Fibroblast of upper back skin (primary cell): ENCODE measurements at places on chromosomes 5 and 9.
A peak's percentile ranks its signal among the peaks of the same experiment; 100 is the strongest.

- no peak for DNase-seq
Measured at GRCh38 chr5:81552852-81553566, 159.1 kb upstream of the ACOT12 start.

GRCh38 chr5:66498791-66499207 lies 97.4 kb upstream of the MAST4 start:
- peak; percentile 1 for DNase-seq

- peak; percentile 67 for DNase-seq
Measured at GRCh38 chr9:71446473-71447411, 321.6 kb downstream of the CEMIP2 start.

GRCh38 chr5:64161420-64161819 lies 4.2 kb upstream of the RNF180 start:
- DNase-seq, result no peak

DNA sequence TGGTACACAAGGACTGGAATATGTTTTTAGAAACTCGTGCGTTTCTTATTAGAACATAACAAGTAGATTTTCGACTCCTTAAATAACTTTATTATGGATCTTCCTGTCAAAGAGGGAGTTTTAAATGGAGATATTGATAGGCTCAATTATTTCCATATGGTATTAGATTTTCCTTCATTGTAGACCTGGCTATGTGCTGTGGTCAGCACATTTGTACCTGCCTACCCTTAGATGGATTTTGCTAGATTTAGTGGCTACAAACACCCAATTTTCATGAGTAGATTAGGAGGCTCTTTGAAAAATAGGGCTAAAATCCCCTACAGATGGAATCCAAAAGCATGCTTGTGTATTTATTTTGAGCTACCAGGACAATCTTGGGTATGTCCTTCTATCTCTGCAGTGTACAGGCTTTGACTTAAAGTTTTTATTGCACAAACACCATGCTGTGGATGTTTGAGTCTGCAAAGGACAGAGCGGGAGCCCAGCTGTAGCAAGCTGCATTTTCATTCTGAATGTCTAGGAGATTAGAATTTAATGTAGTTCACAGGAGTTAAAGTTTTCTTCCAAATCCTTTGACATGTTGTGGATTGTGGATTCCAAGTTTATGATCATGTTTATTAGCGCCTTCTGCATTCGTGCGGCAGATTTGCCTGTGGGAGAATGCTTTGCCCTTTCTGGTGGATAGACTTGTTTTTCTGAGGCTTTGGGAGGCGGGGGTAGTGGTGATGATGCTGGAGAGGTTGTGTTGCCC lies 41.6 kb downstream of the GADD45G start:
- DNase-seq, result no peak

GRCh38 chr5:80165452-80165851 lies 90.4 kb downstream of the SERINC5 start:
- no peak for DNase-seq

DNA sequence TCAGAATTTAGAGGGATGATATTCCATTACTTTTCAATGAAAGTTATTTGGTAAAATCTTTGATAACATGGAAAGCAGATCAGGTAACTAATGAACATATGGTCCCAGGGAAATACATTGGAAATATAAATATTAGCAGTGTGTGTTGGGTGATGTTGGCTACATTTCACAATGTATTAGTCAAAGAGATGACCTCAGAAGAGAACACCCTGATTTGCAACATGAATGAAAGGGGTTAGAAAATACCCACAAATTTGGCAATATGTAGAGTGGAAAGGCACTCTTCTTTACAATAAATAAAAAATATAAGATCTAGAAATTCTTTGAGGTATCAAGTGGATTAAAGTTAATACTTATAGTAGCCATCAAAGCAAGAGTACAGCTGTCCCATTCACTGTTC lies 606.7 kb downstream of the PSAT1 start:
- peak; percentile 25 for DNase-seq

GRCh38 chr5:78628270-78628992 lies 20.1 kb downstream of the LHFPL2 start:
- peak; percentile 25 for DNase-seq

DNA sequence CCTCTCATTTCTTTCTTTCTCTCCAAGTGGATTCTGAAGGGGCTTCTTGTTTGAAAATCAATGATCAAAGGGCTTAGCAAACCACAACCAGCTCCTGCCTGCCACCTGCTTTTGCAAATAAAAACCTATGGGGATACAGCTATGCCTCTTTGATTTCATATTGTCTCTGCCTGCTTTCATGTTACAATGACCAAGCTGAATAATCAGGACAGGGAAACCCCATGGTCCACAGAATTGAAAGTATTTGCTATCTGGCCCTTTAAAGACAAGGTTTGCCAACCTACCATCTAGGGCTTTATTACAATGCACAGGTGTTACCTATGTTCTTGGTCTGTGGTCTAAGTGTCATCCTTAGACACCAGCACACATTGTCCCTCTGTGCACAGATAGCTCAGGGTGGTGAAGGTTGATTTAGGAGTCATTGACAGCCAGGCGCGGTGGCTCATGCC lies 28.8 kb upstream of the PLIN2 start:
- no peak for DNase-seq

DNA sequence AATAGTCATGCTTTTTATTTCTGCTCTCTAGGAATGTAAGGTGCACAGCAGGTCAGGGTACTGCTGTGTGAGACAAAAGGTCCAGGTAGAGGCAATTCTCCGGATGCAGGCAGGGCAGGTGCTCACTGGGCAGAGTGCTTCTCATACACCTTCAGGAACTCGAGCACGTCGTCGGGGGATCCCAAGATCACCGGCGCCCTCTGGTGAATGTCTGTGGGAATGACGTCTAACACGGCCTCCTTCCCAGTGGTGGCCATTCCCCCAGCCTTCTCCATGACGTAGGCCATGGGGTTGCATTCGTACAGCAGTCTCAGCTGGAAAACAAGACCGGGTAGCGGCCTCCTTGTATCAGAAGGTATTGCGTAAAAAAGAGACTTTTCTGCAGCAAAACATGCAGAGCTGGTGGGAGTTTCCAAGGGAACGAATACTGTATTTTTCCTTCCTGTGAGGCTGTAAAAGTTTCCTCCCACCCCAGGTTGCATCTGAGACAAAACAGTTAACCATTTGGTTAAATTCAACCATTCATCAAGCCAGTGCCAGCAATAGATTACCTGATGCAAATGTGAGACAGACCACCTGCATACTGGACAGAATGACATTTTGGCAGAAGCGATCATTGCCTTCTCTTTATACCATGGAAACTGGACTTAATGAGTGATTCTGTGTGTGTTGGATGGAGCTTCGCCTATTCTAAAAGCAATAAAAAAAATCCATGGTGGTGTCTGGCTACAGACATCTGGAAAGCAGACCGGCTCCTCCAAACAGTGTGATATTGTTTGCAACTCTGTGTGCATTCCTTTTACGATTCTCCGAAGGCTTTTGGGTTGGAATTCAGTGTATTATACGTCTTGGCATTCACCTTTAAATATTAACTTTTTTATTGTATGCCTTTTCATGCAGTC lies 9.9 kb upstream of the FBP2 start:
- peak; percentile 60 for DNase-seq

- DNase-seq, result peak; percentile 31
Measured at GRCh38 chr9:19232823-19233194, 2.3 kb downstream of the DENND4C start.

- DNase-seq, result no peak
Measured at GRCh38 chr9:136658849-136659535, 3.7 kb upstream of the EGFL7 start.

DNA sequence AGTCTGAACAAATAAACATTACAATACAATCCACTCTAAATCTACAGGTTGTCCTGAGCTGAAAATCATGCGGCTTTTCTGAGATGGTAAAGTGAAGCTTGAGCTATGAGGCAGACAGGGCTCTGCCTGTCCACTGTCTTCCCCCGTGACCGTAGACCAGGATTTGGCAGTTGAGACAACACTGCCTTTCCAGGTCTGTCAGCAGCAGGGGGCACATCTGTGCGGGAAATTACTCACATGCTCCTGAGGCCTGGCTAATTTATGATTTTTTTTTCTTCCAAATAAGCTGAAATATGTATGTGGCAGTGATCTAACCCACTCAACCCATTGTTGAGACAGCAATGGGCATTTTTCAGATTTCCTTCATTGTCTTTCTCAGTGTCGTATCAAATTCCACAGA lies 307.9 kb downstream of the FBXL7 start:
- peak; percentile 86 for DNase-seq

DNA sequence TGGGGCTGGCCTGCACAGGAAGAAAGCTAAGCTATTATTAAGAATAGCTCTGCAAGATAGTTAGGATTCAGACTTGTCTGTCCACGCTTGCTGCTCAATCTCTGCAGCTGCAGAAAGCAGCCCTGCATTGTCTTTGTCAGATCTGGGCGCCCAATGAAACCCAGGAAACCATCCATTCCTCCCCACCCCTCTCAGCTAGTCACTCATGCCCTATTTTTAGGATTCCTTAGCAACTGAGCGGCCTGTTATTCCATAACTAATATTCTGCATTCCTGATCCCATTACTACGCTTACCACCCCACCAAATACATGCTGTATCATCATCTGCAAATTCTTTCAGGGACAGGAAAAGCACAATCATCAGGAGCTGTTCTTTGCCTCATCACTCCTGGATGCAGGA lies 52.9 kb upstream of the APC start:
- peak; percentile 94 for DNase-seq

DNA sequence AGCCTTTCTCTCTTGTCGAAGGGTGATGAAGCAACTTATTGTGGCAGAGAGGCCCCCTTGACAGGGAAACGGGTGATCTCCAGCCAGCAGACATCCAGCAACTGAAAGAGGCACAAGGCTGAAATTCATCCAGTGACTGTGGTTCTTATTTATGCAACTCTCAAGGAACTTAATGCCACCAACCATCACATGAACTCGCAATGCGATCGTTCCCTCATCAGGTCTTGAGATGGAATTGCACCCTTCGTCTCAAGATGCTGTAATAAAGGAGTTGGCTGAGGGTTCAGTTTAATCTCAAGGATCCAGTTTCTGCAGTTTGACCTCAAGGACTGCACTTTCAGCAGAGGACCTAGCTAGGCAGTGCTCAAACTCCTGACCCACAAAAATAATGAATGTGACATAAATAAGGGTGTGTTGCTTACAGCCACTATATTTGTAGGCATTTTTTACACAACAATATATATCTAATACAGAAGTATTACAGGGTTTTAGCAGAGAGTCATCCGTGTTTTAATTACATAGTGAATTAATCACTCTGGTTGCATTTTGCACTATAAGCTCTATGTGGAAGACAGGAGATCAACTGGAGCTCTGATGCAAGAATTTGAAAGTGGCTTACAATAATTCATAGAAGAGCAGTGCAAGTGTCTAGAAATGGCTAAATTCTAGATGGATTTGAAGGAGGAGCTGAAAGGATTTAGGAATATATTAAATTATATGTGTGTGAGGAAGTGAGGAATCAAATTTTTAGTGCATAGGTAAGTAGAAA lies 957.8 kb upstream of the CTNND2 start:
- DNase-seq, result no peak

- peak; percentile 58 for DNase-seq
Measured at GRCh38 chr5:155728857-155729683, 597.9 kb upstream of the SGCD start.

DNA sequence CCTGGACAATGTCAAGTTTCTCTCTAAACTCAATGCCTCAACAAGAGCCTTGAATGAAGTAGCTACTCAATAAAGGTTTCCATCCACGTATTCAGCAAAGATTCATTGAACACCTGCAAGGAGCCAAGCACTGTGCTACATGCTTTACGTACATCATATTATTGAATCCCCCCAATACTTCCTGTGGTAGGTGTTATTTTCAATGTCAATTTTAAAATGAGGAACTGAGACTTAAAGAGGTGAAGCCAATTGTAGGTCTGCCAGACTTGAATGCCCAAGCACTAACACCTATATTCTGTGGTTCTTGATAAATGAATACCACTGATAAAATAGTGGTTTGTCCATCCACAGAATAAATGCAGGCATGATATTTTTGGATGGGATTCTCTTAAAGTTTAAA lies 162.3 kb downstream of the DRD1 start:
- DNase-seq, result no peak

DNA sequence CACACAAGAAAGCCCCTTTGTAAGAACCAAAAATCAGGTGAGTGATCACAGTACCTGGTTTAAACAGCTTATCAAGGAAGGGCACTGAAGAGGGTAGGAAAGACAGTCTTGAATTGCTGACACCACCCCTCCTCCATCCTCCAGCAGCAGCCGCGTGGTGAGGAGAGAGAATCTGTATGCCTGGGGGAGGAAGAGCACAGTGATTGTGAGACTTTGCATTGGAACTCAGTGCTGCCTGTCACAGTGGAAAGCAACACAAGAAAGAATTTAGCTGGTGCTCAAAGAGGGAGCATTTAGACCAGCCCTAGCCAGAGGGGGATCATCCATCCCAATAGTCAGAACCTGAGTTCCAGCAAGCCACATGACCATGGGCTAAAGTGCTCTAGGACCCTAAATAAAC lies 11.6 kb upstream of the STX17 start:
- no peak for DNase-seq

DNA sequence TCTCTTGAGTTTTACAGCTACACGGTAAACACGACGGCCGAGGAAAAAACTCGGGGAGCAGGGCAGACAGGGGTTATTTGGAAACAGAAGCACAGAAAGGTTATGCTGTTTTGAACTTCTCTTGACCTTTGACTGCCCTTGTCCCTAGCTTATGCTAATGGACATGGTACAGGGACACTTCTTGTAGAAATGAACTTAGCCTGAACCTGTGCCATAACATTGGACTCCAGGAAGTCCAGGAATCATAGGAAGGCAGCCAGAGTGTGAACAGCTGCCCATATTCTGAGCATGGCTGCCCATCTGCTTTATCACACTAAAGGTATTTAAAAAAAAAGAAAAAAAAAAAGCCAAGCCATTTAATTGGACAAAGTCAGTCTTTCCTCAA lies 46.1 kb downstream of the NR6A1 start:
- DNase-seq, result no peak

- DNase-seq, result no peak
Measured at GRCh38 chr5:84727708-84728107, 343.0 kb upstream of the EDIL3 start.

GRCh38 chr5:160930406-160930805 lies 78.4 kb upstream of the ATP10B start:
- DNase-seq, result no peak

DNA sequence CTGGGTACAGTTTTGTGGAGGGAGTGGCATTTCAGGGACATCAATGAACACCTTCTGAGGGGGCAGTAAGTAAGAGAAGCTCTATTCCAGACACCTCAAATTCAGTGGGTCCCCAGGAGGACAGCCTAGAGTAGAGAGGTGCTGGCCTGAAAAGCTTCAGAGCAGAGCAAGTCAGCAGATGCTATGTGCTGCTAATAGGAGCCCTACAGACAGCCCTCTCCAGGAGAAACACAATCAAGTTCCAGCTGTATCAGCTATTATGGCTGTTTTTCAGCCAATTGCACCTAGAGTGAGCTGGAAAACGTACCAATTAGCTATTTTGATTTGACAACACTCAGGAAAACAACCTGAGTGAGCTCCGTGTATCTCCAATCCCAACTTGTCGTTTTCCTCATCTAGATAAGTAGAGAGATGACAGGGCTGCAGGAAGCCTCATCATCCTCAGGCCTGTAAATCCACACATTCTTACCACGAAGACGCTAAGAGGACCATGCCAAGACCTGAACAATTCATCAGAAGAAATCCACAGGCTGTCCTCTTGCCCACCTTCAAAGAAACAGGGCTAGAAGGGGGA lies 104.9 kb downstream of the PIK3R1 start:
- DNase-seq, result no peak

GRCh38 chr5:392431-392988 lies 50.5 kb upstream of the EXOC3 start:
- peak; percentile 59 for DNase-seq
